IMR-90 (cell line): ENCODE measurements at places on chromosomes 16 and 17.
A peak's percentile ranks its signal among the peaks of the same experiment; 100 is the strongest.

- DNase-seq = no peak
Measured at GRCh38 chr17:13631529-13631928, 29.8 kb upstream of the HS3ST3A1 start.

DNA sequence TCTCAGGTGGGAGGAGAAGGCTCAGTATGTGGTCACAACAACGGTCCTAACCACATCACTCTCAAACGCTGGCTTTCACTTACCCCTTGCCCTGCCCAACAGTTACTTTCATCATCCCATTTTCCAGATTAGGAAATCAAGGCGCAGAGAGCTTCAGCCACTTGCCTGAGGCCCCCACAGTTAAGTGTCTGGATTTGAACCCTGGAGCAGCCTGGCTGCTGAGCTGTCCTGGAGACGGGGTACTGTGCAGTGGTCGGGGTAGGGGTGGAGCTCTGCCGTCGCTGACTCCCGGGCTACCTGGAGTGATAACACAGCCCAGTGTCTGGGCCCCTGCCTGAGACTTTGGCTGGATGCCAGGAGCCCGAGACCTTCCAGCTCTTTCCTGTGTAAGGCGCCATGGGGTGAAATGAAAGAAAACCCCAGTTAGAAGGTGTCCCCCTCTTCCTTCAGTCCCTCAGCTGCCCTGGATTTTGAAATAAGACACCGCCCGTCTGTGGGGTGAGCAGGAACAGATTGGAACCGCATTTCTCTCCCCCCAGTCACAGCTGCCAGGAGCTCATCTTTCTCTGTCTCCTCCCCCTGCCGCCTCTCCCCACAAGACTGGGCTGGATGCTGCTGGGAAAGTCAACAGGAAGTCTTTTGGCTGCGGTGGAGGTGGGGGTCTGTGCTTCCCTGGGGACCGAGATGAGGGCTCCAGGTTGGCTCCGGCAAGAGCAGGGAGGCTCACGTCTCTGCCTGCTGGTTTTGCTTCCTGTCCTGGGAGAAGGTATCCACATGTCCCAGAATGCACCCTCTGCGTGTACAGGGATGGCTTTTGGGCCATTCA lies 280.2 kb downstream of the SEC14L1 start:
- peak; percentile 93 for DNase-seq

DNA sequence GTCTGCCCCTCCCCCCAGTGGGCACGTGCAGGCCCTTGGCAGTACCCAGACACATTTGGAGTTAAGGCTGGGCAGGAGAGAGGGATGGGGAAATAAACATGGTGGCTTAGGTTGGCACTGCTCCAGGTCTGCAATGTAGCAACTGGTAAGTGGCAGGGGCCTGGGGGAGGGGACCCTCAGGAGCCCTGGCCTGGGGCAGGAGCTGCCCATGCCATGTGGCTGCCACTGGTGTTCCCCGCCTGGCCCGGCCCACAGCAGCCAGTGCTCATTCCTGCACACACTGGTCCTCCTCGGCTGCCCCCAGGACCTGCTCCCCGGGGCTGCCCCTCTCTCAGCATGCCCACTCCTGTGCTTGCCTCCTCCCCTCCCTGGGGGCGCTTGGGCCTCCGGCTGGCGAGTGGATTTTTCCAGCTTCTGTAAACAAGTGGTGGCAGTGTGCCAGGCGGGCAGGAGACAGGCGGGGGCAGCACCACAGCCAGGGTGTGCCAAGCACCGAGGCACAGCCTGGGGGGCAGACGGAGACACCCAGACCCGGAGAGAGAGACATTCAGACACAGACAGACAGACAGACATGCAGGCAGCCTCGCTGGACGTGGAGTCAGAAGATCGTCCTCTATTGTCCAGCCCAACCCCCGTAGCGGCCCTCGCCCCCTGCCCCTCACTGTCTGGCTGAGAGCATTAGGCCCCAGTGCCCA lies 9.4 kb downstream of the THRA start:
- DNase-seq = no peak

DNA sequence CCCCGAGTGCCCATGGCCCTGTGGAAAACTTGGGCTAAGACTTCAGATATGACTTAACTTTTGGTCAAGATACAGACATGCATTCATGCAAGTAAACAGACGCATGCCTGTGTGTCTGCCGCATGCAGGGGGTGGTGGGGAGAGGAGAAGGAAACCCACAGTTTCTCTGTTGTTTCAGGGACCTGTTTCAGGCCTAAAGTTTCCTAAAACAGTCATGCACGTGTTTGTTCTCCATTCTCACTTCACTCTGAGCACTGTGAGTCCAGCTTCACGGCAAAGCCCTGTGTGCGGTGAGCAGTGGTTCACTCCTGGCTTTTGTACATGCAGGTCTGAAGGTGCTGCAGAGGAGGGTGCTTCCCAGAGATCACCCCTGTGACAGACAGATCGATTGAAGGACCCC lies 158.7 kb downstream of the FOXL1 start:
- no peak for DNase-seq

GRCh38 chr17:44996304-44996703 lies 28.2 kb upstream of the C1QL1 start:
- no peak for DNase-seq

GRCh38 chr17:81009136-81009535 lies 17.5 kb downstream of the CHMP6 start:
- DNase-seq = no peak
